H4 (cell line): ENCODE measurements at places on chromosomes 7 and 10. TPM values are rescaled to one million over a fixed set of nuclear protein-coding genes. Genes with fewer than 3 reads are reported as not detected.

ATRNL1 gene
- 4.9 and 5.8 TPM in 2 replicates for total RNA-seq

DNA sequence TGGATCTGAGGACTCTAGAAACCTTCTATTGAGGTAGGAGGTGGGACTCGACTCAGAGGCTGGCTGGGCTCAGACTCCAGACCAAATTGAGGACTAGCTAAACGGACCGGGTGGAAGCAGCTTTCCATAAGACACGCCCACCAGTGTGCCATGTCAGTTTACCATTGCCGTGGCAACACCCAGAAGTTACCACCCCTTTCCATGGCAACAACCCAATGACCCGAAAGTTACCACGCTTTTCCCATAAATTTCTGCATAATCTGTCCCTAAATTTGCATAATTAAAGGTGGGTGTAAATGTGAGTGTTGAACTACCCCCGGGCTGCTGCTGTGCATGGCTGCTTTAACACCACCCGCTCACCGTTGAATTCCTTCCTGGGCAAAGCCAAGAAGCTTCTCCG lies 58.9 kb downstream of the MICALL2 start:
- no peak for DNase-seq

CALN1 gene
- 6.5 and 8.4 TPM in 2 replicates for total RNA-seq

DNA sequence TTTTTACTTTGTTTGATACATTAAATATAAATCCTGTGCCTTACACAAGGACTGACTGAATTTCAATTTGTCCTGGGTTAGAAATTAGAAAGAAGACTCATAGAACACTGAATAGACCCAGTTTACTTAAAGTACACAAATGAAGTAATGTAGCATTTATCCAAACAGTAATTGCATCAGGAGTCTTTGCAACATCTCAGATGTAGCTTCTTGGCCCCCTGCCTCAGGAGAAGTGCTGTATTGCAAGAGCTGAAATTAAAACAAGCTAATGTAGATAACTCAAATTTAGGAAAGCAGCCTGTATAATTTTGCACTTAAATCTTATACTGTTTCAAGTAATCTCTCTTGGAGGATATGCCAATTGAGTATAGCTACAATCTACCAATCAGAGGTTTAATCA lies 54.3 kb upstream of the KCND2 start:
- DNase-seq = peak; percentile 51

DNA sequence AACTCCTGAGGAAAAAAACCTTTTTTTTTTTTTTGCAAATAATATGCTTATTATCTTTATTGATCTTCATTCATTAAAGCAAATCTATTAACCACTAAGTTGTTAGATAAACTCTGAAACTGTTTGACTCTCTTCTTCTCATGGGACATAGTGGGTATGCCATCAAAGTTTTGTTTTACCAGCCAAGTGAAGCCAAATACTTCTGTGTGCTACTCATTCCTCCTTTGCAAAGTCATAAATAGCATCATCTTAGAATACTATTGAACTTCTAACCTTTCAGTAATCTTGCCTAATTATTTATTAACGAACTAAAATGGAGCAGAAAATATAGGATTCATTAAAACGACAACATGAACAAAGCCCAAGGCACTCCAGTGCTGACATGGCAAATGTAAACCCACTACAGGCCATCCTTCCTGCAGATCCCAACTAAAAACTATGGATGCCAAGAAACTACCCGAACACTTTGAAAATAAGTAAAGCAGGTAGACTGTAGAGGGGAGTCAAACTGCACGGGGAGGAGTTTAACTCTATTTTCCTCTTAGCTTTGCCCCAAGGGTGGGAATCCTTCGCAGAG lies 61.2 kb upstream of the ODAD2 start:
- no peak for DNase-seq

- DNase-seq = no peak
Measured at GRCh38 chr10:20281579-20281978, 465.3 kb downstream of the PLXDC2 start.

DNA sequence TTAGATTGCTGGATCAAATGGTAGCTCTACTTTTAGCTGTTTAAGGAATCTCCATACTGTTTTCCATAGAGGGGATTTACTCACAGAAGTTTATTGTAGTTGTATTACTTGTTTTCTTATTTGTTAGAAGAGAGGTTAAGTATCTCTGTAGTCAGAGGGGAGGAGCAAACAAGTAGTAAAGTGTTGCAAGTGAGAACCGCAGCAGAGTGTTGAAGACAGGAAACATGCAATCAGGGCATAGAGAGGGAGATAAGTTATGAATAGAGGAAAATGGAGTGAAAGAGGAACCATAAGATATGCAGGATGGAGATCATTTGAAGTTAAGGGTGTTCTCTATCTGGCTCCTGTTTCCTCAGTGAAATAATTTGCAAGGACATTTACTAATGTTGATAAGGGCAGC lies 331.4 kb upstream of the TMEM229A start:
- DNase-seq = no peak

GRCh38 chr10:121675344-121675743 lies 77.1 kb upstream of the FGFR2 start:
- DNase-seq = no peak

- peak; percentile 60 for DNase-seq
Measured at GRCh38 chr10:110460111-110460809, 37.4 kb upstream of the DUSP5 start.

SRRM3 gene
- total RNA-seq = 3.8 and 4.8 TPM in 2 replicates

DNA sequence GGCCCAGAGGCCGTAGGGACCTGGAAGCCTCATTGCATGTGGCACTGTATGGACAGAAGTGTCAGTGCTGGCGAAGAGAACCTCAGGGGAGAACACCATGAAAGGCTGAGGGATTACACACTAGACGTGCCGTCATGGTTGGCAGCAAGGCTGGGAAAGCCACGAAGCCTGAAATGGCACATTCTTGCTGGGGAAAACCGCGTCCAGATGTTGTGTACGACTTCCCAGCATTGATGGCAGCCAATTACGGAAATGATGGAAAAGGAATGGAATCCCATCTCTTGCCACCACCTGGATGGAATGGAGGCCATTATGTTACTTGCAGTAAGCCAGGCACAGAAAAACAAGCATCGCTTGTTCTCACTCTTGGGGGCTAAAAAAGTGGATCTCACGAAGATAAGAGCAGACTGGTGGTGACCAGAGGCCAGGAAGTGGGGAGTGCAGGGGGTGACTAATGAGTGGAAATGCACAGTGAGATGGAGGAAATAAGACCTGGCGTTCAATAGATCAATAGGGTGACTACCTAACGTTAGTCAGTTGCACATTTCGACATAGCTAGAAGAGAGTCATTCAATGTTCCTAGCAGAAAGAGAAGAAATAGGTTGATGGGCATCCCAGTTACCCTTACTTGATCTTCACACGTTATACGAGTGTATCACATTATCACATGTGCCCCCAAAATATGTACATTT lies 14.6 kb upstream of the PWWP2B start:
- DNase-seq = peak; percentile 83

ITGA8 gene
- total RNA-seq = 9.2 and 17.2 TPM in 2 replicates

SYT15 gene
- 0.17 and 3.0 TPM in 2 replicates for total RNA-seq

- no peak for DNase-seq
Measured at GRCh38 chr10:83849150-83849549, 290.2 kb upstream of the GHITM start.

CPVL gene
- total RNA-seq = 106 and 113 TPM in 2 replicates

GDF2 gene
- total RNA-seq = not detected in 2 replicates

DNA sequence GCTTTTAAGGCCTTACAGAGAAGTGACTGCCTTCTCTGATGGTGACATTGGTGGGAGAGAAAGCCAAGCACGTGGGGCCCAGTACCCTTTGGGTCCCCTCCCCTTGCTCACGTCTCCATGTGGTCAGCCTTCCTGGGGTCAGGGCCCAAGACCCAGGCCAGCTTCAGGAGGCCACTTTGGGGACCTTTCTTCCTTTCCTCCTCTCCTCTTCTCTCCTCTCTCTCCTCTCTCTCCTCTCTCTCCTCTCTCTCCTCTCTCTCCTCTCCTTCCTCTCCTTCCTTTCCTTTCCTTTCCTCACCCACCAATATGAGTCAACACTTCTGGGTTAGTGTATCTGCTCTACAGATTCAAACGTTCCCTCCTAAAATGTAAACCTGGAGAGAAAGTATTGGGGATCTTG lies 96.9 kb upstream of the AGK start:
- no peak for DNase-seq

- DNase-seq = no peak
Measured at GRCh38 chr7:128422842-128423241, 13.1 kb upstream of the IMPDH1 start.

OR13A1 gene
- not detected in 2 replicates for total RNA-seq

GRCh38 chr7:18861514-18862118 lies 255.8 kb downstream of the TWIST1 start:
- DNase-seq = no peak

AS3MT gene
- not detected in 2 replicates for total RNA-seq

DNA sequence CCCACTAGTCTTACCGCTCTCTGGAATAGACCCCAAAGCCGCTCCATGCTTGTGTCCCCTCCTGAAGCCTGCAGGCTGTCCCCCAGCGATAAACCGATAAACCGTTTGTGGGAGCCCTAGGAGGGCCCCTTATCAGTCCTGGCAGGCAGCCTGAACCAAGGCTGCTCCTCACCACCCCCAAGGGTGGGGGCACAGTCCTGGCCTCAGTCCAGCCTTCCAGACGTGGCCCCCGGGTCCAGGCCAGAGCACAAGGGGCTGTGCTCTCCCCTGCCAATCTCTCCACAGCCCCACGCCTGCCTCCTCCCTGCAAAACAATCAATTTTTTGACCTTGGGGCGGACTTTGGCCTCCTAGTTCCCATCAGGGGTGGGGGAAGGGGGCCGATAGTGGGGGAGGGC lies at the start of gene TFR2:
TSS of gene TFR2 (minus strand) at position 90 of the 397 bp plus-strand sequence. CDS start at position 47, 43 bp downstream.
- no peak for DNase-seq

COL28A1 gene
- not detected in 2 replicates for total RNA-seq
